ENCODE measurements at places on chromosomes 7 and 10.
A peak's percentile ranks its signal among the peaks of the same experiment; 100 is the strongest.

- DNase-seq: no peak
Measured at GRCh38 chr10:818010-818409, 113.5 kb downstream of the LARP4B start.

DNA sequence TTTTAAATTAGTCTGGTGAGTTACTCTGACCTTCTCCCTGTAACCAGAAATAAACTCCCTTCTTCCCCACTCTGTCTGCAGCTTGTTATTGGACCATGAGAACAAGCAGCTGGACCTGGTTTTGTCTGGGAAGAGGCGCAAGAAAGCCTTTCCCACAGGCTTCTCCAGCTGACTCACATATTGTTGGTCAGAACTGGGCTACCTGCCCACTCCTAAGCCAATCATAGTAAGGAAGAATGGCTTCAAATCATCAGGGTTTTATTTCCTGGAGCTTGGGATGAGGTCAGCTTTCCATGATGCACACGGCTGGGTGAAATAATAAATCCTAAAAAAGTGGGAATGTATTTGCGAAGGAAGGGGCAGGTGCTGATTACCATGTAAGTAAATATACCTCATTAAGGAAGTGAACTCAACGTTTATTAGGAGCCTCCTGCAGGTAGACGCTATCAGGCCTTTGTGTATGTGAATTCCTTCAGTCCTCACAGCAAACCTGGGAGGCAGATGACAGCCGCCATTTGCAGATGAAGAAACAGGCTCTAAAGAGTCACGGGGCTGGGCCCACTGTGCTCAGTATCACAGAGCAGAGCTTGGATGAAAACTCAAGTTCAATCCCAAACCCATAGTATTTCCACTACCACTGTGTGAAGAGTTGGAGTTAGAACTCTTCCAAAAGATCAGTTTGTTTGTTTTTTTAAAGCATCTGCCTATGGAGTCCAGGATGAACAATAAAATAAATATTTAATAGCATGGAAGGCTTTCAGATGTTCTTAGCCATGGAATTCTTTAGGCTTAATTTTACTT is 32.8 kb downstream of the IL15RA start:
- DNase-seq: peak; percentile 93

DNA sequence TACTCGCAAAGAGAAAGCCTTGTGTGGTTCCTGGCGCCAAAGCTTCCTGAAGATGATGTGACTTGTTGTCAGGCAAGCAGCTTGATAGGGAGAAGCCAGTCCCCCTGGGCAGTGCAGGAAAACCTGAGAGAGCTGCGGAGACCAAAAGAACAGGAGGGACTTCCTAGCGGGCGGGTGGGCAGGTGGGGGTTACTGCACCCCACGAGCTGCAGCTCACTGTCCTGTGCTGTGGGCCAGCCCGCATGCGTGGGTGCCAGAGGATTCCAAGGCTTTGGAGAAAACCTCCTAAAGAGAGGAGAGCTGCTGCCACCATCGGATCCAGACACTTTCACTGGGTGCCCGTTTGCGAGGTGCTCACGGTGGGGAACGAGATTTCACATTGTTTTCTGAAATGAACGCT is 145.1 kb downstream of the ACTR3B start:
- DNase-seq: peak; percentile 44

DNA sequence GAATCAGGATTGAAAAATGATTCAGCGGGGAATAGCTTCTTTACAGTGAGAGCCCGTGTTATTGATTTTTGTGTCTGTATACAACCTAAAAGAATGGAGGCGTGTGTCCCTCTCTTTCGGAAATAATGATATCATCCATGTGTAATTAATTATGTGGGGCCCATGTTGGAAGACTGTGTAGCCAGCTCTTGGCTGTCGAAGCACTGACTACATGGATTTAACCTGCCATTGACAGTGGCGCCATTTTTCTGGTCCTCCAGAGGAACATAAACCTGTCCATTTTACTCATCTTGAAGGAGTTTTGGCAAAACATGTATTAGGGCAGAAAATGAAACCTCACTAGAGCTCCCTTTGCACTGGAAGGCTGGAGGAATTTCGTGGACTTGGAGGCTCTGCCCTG is 119.6 kb downstream of the ITIH5 start:
- no peak for DNase-seq

DNA sequence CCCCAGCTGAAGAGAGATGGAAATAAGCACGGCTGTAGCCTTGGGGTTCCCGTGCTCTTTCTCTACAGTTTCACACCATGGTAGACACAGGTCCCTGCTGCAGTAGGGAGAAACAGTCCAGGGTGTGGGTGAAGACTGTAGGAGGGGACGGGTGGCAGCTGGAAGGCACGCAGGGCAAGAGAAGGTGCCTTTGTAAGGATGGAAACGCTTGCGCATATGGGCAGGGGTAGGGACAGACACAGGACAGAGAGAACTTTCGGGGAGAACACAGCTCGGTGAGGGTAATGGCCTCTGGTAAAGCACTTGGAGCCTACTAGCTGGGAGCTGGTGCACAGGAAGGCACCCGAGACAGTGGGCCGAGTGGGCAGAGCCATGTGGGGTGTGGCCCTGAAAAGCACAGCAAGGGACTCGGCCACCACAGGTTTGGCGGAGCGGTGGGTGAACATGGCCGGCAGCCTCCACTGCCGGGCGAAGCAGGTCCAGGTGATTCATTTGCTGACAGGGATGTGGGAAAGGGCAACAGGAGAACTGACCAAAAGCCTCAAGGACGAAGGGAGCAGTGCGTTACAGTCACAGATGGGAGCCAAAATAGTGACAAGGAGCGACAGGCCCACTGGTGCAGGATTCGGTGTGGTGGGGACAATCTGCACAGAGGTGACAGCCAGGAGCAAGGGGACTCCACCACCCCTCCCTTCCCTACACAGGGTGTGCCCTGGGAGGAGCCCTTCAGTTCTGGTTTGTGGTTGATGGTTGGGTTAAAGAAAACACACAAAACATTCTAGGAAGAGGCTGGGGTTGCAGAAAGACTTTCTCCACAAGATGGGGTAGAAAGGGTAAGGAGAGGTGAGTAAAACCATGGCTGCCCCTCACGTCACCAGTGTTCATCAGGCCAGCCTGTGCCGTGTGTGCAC is 97.1 kb downstream of the VOPP1 start:
- DNase-seq: no peak

DNA sequence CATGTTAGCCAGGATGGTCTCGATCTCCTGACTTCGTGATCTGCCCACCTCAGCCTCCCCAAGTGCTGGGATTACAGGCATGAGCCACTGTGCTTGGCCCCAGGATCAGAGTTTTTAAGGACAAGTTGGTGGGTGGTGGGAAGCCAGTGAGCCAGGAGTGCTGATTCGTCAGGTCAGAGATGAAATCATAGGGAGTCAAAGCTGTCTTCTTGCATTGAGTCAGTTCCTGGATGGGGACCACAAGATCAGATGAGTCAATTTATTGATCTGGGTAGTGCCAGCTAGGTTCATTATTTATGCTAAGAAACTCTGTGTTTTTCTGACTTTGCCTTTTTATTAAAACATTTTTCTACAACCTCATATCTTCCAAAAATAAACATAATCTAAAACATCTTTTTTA is 423.8 kb downstream of the ARL4A start:
- no peak for DNase-seq

- no peak for DNase-seq
Measured at GRCh38 chr10:60167050-60167449, 222.6 kb downstream of the ANK3 start.

DNA sequence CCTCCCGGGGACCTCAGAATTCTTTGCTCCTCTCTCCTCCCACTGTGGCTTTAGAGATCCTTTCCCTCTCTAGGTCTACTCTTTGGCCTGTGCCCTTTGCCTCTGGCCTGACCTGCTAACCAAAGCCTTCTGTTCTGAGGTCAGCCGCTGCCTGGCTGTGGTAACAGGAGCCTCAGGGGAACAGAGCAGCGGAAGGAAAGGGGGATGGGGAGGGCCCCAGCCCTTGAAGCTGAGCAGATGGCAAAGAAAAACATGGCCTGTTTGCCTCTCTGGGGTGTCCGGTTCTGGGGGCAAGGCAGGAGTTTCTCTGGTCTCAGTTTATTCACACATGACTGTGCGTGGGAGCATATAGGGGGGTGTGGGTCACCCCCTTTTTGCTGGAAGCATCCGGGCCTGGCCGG is 28.2 kb downstream of the COL26A1 start:
- DNase-seq: no peak

DNA sequence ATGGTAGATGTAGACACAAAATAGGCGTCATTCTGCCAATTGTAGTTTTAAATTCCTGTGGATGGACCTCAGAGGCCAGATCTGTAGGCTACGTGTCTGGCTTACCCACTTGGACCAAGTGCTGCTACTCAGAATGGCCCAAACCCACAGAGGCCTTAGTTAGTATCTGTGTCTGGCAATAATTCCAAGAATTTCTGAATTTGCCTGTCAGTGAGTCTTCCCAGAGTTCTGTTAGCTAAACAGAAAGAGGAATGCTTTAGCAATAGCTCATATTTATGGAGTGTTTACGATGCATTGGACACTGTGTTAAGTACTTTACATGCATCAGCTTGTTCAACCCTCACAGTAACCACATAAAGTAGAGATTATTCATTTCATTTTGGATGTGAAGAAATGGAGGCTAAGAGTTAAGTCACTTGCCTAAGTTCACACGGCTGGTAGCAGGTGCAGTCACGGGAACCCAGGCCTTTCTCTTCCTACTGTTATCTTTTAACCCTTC is 231.8 kb downstream of the PTEN start:
- DNase-seq: no peak

GRCh38 chr7:73308074-73308664 is 457 bp downstream of the NSUN5 start:
- no peak for DNase-seq

GRCh38 chr10:97836446-97836845 is 13.2 kb upstream of the GOLGA7B start:
- DNase-seq: no peak

DNA sequence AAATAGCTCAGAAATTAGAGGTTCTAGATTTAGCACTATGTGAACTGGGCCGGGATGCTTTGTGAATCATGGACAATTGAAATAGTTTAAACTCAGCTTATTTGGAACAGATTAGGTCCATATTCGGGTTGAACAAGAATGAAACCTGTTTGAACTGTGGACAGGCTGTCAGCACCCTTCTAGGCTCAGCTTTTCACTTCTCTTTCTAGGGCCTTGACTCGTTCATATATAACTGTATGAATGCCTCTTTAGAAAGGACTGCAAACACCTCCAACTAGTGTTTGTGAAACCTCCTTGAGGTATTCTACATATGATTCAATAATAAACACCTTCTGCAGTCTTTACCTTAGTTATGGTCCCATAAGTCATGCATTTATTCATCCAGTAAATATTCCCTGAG is 115.6 kb downstream of the REEP3 start:
- DNase-seq: no peak

- no peak for DNase-seq
Measured at GRCh38 chr10:96267234-96267705, 4.1 kb downstream of the BLNK start.

GRCh38 chr7:150685219-150686029 is at the start of gene GIMAP2:
TSS of gene GIMAP2 (plus strand) at chr7:150685706. CDS start at chr7:150687060, 1,354 bp downstream.
- DNase-seq: no peak

- no peak for DNase-seq
Measured at GRCh38 chr10:125249948-125250347, 89.6 kb upstream of the CTBP2 start.

GRCh38 chr7:94129443-94130140 is 125.4 kb upstream of the BET1 start:
- DNase-seq: no peak

GRCh38 chr10:44511166-44511565 is 126.3 kb upstream of the CXCL12 start:
- DNase-seq: no peak
